ENCODE measurements at places on chromosomes 5 and 9.
A peak's percentile ranks its signal among the peaks of the same experiment; 100 is the strongest.

- DNase-seq = peak; percentile 45
Observed at GRCh38 chr5:66840511-66841013, 244.4 kb downstream of the MAST4 start.

- no peak for DNase-seq
Observed at GRCh38 chr9:353077-353476, 138.4 kb downstream of the DOCK8 start.

- no peak for DNase-seq
Observed at GRCh38 chr5:16799796-16800195, 136.3 kb downstream of the MYO10 start.

DNA sequence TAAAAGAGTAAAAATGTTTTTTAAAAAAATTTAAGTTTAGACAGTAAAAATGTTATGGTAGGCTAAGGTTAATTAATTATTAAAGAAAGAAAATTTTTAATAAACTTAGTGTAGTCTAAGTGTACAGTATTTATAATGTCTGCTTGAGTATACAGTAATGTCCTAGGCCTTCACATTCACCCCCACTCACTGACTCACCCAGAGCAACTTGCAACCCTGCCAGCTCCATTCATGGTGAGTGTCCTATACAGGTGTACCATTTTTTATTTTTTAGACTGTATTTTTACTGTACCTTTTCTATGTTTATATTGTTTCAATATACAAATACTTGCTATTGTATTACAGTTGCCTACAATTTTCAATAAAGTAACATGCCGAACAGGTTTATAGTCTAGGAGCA, 234.1 kb downstream of the AUH start:
- DNase-seq = no peak

- DNase-seq = no peak
Observed at GRCh38 chr9:132387133-132387532, 19.5 kb downstream of the TTF1 start.

DNA sequence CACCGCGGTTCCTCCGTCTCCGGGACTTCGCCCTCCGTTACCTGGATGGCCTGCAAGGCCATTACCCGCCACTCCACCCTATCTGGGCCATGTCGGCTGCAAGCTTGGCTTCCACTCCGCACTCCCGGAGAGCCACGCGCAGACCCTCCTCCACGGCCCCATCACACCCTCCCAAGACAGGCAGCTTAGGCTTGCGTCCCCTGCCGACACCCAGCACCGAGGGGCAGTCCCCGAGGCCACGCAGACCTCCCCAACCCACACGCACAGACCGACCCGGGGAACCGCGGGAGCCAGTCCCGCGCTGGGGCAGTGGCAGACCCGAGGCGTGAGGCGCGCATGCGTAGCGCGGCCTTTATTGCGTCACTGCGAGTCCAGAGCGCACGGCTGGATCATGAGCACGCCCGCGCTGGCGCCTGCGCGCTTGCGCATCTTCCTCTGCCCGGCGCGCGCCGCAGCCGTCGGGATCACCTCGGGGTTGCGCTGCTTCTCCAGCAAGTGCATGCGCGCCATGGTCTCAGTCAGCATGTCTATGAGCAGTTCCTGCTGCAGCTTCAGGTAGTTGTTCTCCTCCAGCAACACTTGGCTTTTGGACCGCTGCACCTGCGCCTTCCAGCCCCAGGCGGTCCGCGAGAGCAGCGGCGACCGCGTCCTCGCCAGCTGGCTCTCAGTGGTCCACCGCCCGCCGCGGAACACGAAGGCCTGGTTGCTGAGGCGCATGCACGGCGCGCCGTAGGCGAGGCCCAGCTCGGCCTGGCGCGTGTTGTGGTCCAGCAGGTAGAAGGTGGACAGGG, 2.4 kb downstream of the CBY3 start:
- peak; percentile 94 for DNase-seq

DNA sequence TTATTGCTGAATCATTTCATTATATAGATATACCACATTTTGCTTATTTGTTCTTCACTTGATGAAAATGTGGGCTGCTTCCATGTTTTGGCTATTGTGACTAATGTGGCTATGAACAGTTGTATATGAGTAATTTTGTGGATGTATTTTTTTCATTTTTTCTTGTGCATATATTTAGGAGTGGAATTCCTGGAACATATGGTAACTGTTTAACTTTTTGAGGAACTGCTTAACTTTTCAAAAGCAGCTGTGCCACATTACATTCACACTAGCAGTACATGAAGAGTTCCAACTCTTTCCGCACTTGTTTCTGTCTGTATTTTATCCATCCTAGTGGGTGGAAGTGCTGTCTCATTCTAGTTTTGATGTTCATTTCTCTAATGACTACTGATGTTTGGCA, 67.8 kb downstream of the JAK2 start:
- DNase-seq = no peak

GRCh38 chr9:110440796-110441195, 103.1 kb upstream of the TXNDC8 start:
- no peak for DNase-seq
